CD4-positive, alpha-beta T cell treated with Interleukin-1 beta for 1 hour (primary cell): ENCODE measurements at places on chromosomes 2 and 18.

DNA sequence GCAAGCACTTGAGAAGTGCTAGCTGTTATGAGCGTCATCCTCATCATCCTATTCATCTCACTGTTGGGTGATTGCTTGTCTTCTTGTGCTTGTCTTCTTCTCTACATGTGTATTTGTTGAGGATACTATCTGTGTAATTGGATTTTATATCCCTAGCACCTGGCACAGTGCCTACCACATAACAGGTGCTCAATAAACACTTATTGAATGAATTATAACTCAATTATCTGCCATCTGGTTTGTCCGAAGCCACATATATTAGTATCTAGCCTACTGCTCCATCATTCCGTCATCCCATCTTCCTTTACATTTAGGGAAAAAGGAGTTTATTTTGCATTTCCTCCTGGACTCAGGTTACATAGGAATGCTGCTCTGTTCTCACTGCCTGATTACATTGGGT, 330.4 kb upstream of the ETAA1 start:
- DNase-seq = no peak

DNA sequence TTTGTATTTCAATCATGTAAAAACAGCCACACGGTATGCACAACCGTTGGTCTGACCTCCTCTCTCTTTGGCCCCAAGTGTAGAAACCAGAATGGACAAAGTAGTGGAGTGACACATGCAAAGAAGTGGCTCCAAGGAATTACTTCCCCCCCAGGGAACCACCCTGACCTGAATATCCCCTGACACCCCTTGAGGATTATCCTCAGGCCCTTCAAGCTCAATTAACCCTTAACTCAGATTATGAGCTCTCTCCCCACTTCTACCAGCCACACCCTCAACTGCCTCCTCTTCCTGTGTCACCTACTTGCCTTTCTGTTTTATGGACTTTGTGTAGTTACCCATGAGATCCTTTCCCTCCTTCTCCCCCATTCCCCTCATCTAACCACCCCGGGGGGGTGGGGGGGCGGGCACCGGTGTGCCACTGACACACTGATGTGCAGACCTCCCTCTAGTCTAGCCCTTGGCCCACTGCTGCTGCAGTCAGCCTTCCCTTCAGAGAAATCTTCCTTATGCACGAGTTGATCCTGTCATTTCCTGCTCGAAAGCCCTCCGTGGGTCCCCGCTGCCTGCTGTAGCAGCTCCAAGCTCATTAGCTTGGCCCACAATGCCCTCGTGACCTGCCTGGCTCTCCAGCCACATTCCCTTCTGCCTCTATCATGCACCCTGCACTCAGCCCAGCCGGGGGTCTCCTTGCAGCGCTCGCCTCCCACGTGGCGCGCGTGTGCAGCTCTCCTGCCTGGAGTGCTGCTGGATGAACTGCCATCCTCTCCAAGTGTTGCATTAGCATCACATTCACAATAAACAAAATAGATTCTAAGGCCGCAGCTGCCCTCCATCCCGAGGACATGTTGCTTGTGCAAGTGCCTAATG, 40.1 kb upstream of the TMEM177 start:
- DNase-seq = no peak

DNA sequence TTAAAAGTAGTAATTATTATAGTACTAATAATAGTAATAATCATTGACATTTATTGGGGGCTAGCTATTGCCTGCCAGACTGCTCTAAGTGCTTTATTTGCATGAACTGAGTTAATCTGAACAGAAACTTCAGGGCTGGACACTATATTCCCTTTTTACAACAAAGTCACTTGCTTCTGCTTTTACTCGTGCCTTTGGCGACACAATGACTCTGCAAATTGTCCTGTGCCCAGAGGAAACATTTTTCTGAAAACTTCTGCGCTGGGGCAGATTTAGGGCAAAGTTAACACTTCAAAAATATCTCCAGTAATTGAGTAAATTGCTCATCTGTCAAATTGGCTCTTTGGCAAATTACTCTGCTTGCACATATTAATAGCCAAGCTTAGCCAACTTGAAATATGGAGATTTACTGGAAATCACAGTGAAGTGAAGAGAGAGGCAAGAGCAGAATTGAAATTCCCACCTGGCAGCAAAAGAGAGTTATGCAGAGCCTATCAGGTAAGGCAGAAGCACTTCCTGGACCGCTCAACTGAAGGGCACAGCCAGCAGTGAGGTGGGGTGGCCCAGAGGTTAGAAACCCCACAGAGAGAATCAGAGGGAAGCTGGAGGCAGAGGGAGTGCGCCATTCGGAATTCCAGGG, 36.3 kb downstream of the BMP10 start:
- peak; percentile 29 for DNase-seq

DNA sequence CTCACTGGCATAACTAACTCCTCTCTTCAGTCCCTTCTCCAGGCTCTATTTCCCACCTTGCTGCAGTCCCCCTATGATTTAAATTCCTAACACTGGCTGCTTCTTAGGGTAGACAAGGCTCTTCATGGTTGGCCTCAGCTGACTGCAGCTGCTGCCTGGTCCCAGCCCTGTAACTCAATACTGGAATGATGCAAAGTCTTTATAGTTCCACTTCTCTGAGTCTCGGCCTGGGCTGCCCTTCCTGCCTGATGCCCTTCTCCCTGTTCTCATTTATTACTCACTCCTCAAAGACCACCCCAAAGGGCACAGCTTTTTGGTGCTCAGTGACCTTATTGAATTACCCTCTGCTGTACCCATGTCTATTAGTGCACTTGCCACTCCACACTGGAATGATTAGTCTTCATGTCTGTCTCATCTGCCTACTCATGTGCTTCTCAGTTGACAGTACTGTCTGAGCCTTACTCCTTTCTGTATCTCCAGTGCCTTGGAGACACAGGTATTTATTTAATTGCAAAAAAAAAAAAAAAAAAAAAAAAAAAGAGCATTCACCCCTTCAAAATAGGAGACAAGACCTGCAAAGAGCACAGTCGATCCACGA, 199.4 kb upstream of the REV1 start:
- no peak for DNase-seq

DNA sequence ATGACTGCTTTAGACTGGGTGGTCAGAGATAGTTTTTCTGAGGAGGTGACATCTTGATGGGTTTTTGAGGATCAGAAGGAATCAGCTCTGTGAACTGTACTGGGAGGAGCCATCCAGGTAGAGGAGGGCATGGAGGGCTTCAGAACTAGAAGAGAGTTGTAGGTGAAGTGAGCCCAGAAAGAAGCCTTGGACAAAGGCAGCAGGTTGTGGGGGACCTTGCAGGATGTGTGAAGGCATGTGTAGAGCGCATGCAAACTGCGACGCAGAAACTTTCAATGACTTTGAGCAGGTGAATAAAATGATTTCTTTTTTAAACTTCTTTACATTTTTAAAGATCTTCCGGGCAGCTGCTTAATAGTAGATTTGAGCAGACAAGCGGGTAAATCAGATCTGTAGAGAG, 83.9 kb upstream of the SIX2 start:
- no peak for DNase-seq
